Left renal cortex interstitium (tissue), 4 donors: ENCODE measurements at places on chromosomes 1 and 21. TPM values are rescaled to one million over a fixed set of nuclear protein-coding genes. Genes with fewer than 3 reads are reported as not detected.

- no peak for DNase-seq
Measured at GRCh38 chr1:61162520-61163258, 80.3 kb downstream of the NFIA start.

- DNase-seq, result no peak
Measured at GRCh38 chr1:247401310-247402119, 14.5 kb upstream of the NLRP3 start.

Gene TNNT2
- 73.0 TPM for polyA plus RNA-seq

GRCh38 chr1:66003690-66004089, 211.0 kb downstream of the PDE4B start:
- DNase-seq, result no peak

Gene TCHHL1
- not detected for polyA plus RNA-seq

DNA sequence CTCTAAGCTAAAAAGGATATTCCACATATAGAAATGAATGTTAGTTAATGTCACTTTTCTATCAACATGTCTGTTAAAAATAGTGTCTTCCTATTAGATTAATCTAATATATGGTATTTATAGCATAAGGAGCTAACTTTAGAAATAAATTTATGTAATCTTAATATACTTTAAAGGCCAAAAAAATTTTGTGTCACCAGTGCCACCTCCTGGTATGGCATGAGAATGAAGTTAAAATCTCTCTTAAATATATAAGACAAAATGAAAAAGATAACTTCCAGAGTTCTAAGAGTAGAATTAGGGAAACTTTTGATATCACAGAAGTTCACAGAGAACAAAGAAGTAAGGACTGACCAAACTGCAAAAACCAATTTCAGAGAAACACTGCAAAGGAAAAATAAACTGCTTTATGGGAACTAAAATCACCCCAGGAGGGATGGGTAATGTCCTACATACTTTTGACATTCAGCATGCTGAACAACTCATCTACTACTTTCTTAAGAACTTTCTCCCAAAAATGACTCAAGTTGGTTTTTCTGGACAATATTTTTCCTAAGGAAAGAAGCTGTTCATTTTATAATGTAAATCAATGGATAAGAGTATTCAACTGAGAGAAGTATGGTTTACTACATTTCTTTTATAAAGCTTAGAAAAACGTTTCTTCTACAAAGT, 82.8 kb downstream of the TRIM33 start:
- peak; percentile 9 for DNase-seq

GRCh38 chr1:76138217-76138616, 63.7 kb downstream of the ST6GALNAC3 start:
- no peak for DNase-seq

- DNase-seq, result no peak
Measured at GRCh38 chr1:10787286-10787685, 9.2 kb downstream of the CASZ1 start.

GRCh38 chr1:229109320-229109761, 161.6 kb upstream of the RAB4A start:
- DNase-seq, result no peak

GRCh38 chr1:167924543-167925231, 10.8 kb upstream of the ADCY10 start:
- no peak for DNase-seq

DNA sequence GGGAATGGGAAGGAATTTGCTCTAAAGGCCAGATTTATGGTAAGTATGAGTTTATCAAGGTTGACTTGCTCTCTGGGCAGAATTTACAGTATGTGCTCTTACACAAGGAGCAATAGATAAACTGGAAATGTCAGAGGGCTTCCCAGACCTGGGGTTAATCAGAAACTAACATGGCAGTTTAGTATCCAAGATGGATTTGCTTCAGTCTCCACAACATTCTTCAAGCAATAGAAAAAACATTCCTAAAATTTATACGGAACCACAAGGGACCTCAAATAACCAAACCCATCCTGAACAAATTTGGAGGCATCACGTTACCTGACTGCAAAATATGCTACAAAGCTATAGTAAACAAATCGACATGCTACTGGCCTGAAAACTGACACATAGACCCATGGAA, 606.7 kb upstream of the CHRM3 start:
- no peak for DNase-seq

- DNase-seq, result no peak
Measured at GRCh38 chr1:4660917-4661594, 6.6 kb downstream of the AJAP1 start.

DNA sequence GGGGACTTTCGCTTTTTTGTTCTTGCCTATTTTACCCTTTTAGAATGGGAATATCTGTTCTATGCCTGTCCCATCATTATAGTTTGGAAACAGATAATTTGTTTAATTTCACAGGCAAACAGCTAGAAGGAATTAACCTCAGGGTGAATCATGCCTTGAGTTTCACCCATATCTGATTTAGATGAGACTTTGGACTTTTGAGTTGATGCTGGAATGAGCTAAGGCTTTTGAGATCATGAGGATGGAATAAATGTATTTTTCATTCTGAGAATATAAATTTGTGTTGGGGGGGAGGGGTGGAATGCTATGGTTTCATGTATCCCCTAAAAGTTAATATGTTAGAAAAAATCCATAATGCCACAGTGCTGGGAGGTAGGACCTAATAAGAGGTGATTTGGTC, 56.1 kb upstream of the TACSTD2 start:
- DNase-seq, result no peak
